ENCODE measurements at places on chromosomes 13 and 19.

DNA sequence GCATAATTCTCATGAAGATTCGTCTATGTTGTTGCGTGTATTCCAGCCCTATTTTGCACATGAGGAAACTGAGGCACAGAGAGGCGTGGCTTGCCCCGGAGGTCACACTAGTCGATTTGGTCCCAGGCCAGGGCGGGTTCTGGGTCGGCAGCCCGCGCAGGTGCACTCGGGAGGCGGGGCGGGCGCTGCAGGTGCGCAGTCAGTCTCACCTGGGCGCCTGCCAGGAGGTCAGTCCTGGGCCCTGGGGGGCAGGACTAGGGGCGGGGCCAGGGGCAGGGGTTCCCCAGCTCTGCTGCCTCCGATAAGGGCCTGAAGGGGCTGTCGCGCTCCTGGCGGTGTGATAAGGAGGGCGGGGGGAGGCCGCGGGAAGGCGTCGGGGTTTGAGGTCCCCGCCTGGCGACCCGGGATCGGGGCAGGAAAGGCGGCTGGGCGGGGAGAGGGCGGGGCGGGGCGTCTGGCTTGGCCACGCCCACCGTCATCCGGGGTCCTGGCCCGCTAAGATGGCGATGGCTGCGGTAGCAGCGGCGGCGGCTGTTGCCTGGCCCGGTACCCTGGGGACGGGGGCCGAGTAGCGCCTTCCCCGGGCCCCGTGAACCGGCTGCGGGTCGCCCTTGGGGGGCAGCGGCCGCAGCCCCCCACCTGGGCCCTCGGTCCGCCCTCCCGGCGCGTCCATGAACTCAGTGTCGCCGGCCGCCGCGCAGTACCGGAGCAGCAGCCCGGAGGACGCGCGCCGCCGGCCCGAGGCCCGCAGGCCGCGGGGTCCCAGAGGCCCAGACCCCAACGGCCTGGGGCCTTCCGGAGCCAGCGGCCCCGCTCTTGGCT is at the start of gene ATG4D:
Gene ATG4D, plus strand, starts transcription at position 485 of the 822 bp plus-strand sequence. Its CDS starts 187 bp downstream, at position 672.
- peak; percentile 85 for DNase-seq

DNA sequence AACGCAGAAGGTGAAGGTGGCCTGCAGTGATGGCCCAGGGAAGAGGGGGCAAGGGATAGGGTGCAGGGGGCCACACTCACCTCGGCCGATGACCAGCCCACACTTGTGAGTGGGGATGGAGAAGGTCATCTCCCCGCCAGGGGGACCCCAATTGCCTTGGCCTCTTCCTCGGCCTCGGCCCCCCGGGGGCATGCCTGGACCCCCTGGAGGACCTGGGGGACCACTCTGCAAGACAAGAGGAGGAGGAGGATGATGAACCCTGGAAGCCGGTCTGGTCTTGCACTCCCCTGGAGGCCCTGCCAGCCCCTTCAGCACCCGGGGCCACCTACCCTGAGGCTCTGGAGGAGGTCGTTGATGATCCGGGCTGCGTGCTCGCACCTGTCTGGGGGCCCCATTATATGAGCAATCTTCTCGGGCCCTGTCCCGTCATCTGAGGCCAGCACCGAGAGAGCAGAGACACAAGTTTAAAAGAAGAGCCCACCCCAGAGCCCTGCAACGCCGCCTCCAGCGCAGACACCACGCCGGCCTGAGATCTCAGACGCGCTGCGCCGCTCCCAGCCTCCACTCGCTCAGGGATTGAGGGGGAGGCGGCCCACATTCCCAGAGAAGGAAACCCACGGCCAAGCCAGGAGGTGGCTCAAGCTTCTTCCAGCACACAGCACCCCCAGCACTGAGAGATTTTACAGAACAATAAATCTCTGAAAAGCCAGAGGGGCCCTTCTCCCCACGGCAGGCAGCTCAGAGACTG is 7.8 kb downstream of the KHSRP start:
- DNase-seq, result no peak

DNA sequence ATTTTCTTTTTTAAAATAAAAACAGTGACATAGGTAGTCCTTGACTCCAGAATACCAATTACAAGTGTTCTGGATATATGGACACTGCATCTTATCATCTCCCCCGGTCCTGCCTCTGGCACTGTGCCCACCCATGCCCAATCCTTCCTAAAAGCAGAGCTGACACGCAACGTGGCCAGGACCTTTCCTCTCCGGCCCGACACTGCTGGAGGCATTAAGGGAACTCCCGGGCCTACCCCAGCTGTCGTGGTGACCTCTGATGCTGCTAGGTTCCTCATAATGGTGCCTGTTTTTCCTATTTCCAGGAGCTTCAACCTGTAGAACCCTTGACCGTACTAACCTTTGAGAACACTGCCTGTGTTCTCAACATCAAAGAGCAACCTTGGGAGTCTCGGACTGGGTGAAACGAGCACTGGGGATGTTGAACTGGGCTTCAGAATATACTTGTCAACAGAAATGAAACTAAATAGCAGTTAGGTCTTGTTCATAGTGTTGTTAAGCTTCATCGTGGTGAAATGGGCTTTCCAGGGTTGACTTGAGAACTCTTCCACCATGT is 13.9 kb upstream of the RNF113B start:
- DNase-seq, result no peak

- DNase-seq, result no peak
Measured at GRCh38 chr13:38255600-38255999, 94.1 kb upstream of the UFM1 start.

GRCh38 chr19:55206664-55207500 is 2.4 kb downstream of the PTPRH start:
- peak; percentile 94 for DNase-seq

DNA sequence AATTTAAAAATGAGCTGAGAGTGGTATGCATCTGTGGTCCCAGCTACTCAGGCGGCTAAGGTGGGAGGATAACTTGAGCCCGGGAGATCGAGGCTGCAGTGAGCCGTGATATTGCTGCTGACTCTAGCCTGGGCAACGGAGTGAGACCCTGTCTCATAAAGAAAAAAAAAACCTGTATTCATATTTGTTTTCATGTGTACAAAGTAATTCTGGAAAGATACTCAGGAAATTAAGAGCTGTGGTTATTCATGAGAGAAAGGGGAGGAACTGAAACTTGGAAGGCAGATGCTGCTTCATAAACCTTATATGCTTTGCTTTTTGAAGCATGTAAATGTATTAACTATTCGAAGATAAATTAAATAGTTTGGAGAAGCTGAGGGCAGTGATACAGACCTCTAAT is 8.8 kb upstream of the RLN3 start:
- DNase-seq, result no peak

DNA sequence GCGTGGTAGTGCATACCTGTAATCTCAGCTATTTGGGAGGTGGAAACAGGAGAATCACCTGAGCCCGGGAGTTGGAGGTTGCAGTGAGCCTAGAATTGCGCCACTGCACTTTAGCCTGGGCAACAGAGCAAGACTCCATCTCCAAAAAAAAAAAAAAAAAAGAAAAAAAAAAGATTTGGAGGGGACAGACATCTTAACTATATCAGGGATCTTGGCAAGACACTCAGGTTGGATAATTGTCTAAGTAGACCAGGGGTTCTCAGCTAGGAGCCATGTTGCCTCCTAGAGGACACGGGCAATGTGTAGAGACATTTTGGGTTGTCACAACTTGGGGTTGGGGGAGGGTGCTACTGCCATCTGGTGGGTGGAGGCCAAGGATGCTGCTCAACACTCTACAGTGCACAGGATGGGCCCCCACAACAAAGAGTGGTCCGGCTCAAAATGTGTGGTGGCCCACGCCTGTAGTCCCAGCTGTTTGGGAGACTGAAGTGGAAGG is 1.9 kb upstream of the ZNF580 start:
- DNase-seq, result peak; percentile 48

GRCh38 chr19:19460761-19461265 is 54.5 kb downstream of the TSSK6 start:
- peak; percentile 44 for DNase-seq

DNA sequence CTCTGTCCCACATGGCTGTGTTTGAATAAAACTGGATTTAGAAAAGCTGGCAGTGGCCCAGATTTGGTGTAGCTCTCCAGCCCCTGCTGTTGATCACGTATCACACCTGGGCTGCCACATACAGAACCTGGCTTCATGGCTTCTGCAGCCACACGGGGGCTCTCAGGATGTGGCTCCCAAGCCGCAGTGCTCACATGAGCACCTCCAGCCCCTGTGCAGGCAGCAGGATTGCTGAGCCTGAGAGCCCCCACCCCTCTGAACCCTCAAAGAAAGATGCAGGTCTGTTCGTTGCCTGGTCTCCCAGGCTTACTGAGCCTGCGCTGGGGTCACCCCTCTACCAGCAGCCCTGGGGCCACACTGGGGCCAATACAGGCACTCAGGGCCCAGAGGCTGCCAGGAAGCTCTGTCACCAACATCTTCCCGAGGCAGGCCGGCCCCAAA is 2.7 kb downstream of the PLEKHF1 start:
- no peak for DNase-seq

- no peak for DNase-seq
Measured at GRCh38 chr13:108984251-108984920, 355.0 kb downstream of the MYO16 start.

DNA sequence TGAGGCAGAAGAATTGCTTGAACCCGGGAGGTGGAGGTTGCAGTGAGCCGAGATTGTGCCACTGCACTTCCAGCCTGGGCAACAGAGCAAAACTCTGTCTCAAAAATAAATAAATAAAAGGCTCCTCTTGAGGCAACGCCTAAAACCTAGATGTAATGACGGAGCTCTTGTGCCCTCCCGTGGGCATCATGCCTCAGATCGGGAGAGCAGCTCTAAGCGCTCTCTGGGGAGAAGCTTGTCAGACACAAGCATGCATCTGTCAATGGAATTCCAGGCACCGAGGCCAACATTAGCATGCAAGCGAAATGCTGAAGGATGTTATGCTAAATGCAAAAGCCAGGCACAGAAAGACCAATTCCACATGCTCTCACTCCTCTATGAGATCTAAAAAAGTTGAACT is 45.6 kb upstream of the MRI1 start:
- peak; percentile 75 for DNase-seq

DNA sequence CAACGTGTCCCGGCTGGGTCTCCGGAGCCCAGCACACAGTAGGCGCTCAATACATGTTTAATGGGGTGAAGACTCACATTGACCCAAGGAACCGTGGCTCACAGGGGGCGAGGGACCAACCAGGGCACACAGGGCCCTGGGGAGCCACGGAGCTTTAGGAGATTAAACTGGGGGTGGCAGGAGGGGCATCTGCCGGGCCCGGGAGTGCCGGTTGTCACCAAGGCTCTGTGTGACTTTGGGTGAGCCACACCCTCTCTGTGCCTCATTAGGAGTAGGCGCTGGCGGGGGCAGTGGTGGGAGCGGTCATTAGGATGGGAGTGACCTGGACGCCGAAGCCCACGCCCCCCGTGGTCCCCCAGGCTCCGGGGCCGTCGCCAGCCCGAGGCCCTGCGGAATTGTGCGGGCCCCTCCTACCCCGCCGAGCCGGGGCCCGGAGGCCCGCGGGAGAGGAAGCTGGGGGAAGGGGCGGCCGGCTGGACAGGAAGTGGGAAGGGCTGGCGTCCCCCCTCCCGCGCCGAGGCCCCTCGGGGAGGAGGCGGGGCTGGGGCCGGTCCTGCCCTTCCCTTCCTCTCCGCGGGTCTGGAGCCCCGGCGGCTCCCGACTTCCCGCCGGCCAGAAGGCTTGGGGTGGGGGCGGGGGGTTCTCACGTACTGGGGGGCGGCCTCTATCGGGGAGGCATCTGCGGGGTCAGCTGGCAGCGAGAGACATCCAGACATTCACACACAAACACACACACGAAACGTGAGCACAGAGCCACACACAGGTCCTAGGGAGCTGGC is 1.8 kb upstream of the SSBP4 start:
- DNase-seq, result peak; percentile 85

- no peak for DNase-seq
Measured at GRCh38 chr13:87925006-87925405, 253.8 kb downstream of the SLITRK5 start.

DNA sequence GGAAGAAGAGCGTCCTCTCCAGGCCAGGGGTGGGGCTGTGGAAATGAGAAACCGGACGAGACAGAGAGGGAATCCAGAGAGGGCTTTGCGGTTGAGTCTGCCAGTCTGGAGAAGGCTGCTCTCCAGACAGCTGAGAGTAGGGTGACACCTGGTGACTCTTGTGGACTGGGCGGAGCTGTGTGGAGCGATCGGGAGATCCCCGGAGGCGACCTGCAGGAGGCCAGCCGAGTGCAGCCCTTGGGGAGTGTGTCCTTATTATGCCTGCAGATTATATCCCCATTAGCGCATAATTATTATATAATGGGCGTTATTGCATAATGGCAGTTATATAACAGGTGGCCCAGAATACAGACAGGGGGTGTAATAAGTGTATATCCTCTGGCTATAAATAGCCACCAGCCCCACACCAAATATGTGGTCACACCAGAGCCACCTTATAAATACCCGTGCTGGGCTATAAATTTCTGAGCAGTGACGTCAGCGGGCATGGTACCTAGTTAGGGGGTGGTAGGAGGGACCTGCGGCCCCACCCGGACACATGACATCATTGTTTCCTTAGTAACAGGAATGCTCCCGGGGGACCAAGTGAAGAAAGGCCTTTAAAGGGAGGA is 41.2 kb downstream of the NFIX start:
- DNase-seq, result peak; percentile 63
